ENCODE measurements at places on chromosomes 5 and 9.
A peak's percentile ranks its signal among the peaks of the same experiment; 100 is the strongest.

DNA sequence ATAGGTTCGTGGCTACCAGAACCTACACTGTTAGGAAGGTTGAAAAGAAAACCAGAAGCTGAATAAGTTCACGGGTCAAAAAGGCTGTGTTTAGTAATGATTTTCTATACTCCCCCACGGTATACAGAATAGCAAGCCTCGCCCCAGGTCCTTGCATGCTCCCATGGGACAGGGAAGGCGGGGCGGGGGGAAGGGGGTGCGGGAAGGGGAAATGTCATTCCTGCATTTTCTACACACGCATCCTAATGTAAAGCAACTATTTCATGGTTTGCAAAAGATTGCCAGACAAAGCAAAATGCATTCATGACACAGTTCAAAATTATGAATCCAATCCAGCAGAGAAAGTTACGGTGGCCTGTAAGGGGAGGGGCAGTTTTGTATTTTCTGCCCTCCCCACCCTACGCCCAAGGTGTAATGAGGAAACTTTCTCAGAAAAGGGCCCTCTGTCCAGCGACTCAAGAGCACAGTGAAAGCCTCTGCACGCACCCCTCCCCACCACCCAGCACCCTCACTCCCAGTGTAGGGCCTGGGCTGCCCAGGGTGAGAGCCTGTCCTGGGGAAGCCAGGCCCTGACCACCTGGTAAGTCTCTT lies 105.2 kb downstream of the ROR2 start:
- no peak for DNase-seq

- no peak for DNase-seq
These were observed 80.9 kb downstream of the PIP5K1B start for GRCh38 chr9:68785965-68786364.

DNA sequence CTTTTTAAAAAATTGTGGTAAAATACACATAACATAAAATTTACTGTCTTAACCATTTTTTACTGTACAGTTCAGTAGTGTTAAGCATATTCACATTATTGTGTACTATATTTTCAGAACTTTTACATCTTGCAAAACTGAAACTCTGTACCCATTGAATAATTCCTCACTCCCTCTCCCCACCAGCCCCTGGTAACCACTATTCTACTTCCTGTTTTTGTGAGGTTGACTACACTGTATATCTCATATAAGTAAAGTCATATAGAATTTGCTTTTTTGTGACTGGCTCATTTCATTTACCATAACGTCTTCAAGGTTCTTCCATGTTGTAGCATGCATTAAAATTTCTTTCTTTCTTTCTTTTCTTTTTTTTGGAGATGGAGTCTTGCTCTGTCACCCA lies 87.0 kb downstream of the LNPEP start:
- no peak for DNase-seq

- DNase-seq: no peak
These were observed 157.8 kb upstream of the RASEF start for GRCh38 chr9:83220730-83221129.

DNA sequence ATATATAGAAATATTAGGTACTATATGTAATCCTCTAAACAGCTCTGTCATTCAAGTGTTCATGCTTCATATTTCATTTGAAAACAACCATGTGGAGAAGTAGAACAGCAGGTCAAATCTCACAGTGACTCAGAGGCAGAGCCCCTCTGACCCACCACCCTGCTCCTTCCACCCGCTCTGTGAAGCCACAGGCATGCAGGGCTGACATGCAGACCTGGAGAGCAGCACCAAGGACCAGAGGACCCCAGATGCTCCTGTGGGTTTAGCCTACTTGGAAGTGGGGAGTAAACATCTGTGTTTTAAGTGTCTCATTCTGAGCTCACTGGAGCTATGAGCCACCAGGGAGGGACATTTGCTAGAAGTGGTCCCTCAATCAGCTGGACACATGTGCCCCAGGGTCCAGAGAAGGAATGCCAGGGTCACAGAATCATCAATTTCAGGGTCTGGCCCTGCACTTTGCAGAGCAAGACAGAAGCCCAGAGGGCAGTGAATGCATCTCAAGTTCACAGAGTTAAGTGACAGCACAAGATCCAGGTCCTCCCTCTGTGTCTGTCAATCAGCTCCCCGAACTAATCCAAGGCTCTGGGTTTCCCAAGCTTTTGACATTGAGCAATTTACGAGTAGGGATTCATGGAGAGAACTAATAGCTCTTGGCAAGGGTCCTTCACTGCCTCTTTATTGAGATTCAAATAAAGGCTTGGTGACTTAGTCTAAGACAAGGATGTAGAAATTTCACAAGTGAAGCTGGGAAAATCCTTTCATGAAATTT lies 441.1 kb downstream of the SEMA5A start:
- DNase-seq: no peak

DNA sequence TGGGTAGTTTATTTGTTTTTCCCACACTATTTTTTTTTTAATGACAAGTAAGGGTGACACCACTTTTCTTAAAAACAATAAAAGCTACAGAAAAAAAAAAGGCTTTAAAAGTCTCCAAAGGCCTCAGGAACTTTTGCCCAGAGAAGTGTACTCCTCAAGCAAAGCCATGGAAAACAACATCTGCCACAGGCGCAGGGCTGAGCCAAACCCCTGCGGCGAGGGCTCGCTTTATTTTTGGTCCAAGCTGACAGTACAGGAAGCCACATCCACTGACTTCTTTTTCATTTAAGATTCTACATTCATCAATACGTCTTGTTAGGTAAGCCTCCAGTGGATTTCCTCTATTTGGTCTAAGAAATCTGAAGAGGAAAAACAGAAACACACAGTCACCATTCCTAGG lies 51.9 kb upstream of the IFNK start:
- no peak for DNase-seq

- no peak for DNase-seq
These were observed 477.2 kb downstream of the PTPRD start for GRCh38 chr9:10135553-10135952.

DNA sequence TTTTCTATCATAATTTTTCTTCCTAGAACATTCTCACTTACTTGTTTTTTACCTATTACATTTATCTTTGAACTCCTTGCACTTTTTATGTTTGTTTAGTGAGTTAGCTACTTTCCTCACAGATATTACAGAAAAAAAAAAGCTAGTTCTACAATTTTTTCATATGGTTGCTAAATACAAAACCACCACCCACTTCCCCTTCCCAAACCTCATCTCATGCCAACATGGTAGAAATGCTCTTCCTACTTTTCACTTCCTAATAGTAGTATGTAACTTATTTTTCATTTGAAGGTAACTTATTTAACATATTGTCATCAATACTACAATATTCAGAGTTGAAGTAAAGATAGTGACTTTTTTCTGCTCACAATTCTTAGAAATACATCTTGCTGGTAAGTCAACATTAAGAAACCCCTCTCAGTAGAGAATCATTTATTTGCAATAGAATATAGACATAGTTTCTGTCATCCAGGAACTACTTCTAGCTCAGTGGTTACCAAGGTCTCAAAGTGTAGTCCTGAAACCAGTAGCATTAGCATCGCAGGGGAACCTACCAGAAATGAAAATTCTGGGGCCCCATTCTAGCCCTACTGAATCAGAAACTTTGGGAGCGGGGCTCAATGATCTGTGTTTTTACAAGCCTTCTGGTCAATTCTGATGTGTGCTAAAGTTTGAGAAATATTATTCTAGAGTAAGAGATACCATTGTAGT lies 1124.6 kb downstream of the DTWD2 start:
- DNase-seq: no peak

- no peak for DNase-seq
These were observed 36.2 kb downstream of the NEK6 start for GRCh38 chr9:124293718-124294506.

GRCh38 chr5:42061121-42061520 lies 136.0 kb downstream of the FBXO4 start:
- DNase-seq: no peak

DNA sequence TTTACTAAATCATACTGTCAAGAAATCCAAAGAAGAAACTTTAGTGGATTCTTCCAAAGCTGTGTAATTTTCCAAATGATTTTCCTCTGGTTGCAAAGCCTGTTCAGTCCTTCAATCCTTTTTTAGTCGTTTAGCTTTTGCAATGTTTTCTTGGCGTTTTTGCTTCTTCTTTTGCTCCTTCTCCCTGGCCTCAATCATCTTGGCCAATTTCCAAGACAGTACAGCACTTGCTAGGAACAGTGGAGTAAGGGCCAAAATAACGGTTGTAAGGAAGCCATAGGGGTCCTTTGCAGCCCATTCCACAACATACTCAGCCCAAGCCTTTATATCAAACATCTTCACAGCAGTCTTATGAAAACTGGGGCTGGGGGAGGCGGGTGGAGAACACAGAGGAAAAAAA lies 2.4 kb downstream of the SMIM15 start:
- DNase-seq: no peak

- DNase-seq: no peak
These were observed 49.2 kb downstream of the TMEM174 start for GRCh38 chr5:73222173-73222572.

GRCh38 chr5:150022681-150023080 lies 22.1 kb downstream of the HMGXB3 start:
- no peak for DNase-seq

GRCh38 chr5:15885156-15885555 lies 294.4 kb downstream of the MARCHF11 start:
- no peak for DNase-seq

DNA sequence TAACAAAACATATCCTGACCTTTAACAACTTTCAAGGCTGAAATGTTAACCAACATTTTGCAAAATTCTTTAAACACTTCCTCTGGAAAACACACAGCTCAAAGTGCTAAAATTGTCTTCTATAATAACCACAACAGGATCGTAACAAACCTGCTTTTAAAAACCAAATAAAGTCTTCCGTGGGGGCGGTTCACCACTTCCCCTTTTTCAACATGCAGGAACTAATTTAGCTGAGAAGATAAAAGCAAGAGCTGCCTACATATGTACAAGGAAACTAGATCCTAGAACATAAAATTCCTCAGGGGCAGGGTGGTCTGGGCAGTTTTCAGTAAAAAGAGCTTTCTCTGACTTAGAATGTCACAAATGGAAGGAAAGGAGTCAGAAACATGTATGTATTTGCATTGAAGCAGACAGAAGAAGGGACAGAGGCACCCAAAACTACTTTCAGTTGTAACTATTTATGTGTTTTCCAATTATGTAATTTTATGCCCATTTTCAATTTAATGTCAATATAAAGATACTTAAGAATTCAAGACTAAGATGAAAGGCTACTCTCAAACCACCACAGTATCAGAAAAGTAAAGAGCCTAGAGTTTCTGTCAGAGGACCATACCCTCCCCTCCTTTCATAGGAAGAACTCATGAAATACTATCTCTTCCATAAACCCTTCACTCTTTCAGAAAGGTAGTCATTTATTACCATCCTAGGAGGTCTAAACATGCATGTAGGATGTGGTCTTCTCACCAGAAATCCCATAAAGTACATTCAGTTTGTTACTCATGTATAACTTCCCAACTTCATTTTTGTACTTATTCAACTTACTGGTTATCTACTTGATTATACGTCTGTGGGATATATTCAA lies 185.9 kb upstream of the RASA1 start:
- DNase-seq: peak; percentile 60

Measured in CD4-positive, alpha-beta T cell treated with Interleukin-4 for 1 hour (primary cell).